ENCODE measurements at places on chromosomes 1 and 21.

GRCh38 chr1:151293093-151293492 is 11.0 kb downstream of the ZNF687 start:
- DNase-seq = no peak

GRCh38 chr1:242426271-242426905 is 98.1 kb downstream of the PLD5 start:
- no peak for DNase-seq

DNA sequence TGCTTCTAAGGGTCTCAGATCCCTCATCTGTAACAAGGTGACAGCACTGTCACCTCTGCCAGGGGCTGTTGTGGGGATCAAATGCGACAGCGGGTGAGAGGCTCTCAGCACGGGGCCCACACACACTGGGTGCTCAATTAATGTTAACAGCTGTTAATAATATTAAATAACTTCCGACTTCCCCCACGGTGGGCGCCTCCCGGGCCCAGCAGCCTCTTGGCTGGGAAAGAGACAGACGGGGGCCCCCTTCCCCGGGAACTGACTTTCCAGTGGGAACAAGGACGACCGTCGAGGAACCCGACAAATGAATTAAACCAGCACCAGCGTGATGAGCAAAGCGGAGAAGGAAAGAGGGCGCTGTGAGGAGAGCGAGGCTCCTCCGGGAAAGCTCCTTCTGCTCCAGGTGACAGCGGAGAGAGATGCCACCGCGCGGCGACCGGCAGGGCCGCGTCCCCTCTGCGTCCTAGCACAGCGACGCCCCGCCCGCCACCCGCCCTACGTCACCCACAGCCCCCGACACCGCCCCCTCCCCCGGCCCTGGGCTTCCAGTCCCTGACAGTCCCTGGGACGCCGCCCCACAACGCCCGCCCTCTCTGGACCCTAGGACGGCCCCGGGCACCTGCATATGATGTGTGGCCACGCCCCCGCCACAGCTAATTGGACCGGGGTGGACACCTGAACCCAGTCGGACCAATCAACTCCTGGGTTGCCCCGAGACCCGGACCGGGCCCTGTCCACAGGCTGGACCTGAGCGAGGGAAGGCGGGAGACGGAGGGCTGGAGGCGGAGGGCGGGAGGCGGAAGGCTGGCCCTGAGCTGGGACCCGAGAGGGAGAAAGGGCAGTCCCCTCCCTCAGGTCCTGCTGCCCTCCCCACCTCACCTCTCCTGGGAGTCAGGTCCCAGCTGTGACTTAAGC is 38.2 kb downstream of the MATN1 start:
- peak; percentile 15 for DNase-seq

DNA sequence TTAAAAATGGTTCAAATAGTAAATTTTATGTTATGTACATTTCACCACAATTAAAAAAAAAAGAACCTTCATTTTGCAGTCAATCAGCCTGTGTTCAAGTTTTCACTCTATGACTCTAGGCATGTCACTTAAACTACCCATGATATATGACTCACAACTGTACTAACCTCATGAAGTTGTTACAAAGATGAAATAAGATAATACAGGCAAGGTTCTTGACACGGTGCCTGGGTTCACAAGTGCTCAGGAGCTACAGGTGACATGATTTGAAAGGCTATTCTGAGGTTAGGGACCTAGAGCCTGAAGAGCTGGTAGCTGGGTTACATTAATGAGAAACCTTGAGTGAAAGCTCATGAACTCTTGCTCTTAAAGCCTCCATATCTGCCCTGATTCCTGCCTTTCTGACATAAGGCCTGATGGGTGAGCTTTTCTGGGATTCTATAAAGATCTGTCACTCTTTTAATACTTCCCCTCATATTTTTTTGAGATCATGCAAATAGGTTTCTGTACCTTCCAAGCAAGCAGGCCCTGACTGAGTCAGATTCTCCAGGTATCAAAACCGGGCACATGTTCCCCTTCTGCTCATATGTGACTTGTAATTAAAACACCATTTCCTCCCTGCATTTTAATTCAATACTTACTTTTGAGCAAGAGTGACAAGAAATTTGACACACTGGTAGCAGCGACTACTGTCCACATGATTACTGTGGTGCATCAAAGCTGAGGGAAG is 34.0 kb downstream of the PCSK9 start:
- DNase-seq = no peak

DNA sequence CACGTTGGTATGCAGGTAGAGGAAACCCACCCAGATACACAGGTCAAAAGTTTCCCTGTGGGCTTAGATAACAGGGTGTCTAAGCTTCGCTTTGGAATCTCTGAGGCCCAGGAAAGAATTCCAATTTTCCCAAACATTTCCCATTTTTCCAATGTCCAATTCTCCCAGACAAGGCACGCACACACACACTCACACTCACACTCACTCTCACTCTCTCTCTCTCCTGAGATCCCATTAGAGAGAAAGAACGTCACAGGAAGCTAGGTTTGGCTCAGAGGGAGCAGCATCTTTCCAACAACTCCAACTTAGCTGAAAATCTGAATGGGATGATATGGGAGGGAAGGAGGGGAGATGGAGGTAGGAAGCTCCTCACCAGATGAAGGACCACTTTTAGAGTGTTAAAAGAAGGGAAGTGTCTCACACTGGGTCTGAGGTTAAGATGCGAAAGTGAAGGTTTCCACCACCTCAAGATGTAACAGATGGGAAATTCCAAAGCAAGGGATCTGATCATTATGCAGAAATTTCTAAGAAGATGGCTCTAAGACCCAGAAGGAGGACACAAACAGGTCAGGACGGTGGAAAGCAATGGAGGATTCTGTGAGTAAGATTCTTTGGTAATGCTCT is 63.5 kb downstream of the GNG12 start:
- no peak for DNase-seq

GRCh38 chr1:51897699-51898031 is 19.1 kb upstream of the NRDC start:
- no peak for DNase-seq

- DNase-seq = no peak
Measured at GRCh38 chr1:247680171-247680570, 632 bp upstream of the OR13G1 start.

DNA sequence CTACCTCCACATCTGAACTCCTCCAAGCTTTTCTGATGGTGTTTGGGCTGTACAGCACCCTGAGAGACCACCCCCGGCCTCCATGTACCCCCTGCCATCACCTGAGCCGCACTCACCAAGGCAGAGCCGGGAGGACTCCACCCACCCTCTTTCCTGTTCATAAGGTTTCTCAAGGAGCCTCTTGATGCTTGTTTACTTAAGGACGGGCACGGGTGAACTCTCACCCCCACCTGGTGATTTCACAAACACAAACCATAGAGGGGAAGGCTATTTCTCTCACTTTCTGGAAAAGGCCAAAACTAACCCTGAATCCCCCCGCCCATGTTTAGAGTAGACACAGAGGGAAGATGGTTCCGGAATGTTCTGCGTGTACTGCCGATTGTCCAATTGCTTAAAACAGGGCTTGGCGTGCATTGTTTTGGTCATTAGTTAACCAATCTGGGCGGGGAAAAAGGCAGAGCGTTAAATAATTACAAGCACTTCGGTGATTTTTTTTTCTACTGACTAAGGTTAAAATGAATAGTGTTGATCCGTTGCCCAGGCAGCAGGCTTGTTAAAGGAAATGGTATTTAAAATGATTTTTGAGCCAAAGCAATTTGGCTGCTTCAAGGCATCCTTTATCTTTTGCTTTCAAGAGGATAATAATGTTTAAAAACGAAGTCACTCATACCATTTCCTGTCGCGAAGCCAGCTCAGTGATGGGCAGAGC is 279.8 kb upstream of the VAMP3 start:
- no peak for DNase-seq

DNA sequence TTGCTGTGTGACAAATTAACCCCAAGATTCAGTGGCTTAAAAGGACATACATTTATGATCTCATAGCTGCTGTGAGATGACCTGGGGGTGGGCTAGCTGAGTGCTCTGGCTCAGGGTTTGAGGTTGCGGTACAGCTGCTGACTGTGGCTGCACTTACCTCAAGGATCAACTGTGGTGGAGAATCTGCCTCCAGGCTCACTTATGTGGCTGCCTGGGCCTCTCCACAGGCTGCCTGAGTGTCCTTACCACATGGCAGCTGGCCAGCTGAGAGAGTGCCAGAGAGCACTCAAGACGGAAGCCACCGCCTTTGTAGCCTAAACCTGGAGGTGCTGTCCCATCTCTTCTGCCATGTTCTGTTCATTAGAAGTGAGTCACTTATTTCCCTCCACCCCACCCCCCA is 5.7 kb downstream of the LRRC71 start:
- DNase-seq = peak; percentile 80

- no peak for DNase-seq
Measured at GRCh38 chr1:163241746-163242145, 39.0 kb upstream of the RGS5 start.

DNA sequence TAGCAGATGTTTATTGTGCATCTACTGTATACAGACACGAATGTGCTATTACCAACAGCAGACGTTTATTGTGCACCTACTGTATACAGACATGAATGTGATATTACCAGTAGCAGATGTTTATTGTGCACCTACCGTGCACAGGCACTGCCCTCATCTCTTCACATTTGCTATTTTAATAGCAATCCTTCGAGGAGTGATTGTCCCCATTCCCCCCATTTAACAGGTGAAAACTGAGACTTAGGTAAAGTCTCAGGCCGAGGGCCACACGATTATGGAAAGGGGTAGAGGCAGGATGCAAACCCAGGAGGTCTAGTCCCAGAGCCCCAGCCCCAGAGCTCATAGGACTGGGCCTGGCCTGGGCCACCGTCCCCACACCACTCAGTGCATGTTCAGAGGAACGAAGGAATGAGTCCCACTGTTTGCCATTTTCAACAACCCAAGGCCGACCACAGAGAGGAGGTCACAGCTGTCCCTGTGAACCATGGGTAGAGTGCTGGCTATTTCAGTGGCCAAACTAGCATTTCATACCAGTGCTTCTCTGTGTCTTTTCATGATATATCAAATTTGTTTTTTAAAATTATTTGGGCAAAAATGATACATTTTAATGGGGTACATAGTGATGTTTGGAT is 114.4 kb upstream of the TMEM51 start:
- no peak for DNase-seq

- peak; percentile 49 for DNase-seq
Measured at GRCh38 chr1:26959722-26960624, at the start of gene KDF1. TSS of gene KDF1 (minus strand) at chr1:26960468. CDS start at chr1:26952380, 8,088 bp downstream.

- DNase-seq = no peak
Measured at GRCh38 chr1:3669971-3670431, 17.7 kb downstream of the TP73 start.

DNA sequence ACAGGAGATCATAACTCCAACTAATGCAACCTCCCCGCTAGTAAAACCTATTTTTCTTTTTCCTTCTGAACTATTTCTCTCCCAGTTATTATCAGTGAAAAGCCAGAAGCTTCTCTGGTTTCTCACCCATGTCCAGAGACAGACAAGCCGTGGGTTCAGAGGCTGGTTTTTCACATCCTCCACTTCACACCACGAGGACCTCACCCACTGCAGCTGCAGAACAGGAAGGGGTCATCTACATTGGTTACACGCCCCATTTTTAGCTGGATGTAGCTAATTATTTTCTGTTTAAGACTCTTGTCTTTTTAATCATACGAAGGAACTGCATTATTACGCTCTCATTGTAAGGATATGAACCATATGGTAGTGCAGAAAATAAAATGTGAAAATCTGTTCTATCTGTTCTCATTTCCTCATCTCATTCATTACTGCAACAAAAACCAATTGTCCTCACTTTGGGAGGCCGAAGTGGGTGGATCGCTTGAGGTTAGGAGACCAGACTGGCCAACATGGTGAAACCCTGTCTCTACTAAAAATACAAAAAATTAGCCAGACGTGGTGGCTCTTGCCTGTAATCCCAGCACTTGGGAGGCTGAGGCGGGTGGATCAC is 39.1 kb upstream of the CLDN14 start:
- DNase-seq = no peak

- no peak for DNase-seq
Measured at GRCh38 chr1:56333461-56333860, 245.9 kb downstream of the PLPP3 start.

DNA sequence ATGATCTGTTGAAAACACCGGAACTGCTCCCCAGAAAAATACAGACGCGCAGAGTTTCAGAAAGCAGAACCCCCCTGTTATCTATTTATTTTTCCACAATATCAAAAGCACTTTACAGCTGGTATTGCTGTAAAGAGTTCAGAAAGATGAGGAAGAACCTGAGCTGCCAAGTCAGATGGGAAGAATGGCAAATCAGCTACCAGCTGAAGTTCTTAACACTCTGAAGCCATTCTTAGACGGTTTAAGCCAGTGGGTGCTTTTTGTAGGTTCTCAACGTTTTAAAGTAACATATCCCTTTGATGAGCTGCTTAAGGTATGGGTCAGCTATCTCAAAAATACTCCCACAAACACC is 714 bp upstream of the AKIRIN1 start:
- DNase-seq = no peak

DNA sequence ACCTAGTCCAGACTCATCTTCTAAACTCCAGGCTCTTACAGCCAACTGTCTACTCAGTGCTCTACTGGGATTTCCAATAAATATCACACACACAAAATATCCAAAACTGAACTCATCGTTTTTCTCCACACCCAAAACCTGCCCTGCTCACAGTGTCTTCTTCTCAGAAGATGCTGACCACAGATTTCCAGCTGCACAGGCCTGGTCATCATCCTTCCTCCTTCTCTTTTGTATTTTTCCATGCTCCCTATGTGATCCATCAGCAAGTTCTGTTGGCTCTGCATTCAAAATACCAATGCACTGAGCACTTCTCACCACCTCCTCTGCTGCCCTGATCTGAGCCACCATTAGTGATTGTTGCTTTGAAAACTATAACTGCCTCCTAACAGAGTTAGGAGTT is 159.5 kb upstream of the KAZN start:
- no peak for DNase-seq

DNA sequence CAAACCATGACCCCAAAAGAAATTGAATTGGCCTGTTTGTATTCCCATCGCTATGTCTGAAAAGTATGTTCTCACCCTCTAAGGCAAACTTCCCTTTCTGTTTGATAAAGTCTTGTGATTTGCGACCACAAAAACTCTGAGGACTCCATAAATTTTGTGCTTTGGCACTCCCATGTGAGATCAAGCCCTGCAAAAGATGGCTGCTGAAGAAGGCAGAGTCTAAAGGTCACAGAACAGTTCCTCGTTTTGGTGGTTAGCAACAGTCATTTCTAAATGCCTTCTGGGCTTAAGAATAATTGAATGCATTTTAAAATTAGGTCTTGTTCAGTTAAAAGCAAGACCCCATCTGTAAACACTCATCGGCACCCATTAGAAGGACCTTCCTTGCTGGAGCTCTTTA is 441.6 kb downstream of the OMA1 start:
- DNase-seq = no peak

- no peak for DNase-seq
Measured at GRCh38 chr1:156745881-156746280, 5.0 kb upstream of the MRPL24 start.

DNA sequence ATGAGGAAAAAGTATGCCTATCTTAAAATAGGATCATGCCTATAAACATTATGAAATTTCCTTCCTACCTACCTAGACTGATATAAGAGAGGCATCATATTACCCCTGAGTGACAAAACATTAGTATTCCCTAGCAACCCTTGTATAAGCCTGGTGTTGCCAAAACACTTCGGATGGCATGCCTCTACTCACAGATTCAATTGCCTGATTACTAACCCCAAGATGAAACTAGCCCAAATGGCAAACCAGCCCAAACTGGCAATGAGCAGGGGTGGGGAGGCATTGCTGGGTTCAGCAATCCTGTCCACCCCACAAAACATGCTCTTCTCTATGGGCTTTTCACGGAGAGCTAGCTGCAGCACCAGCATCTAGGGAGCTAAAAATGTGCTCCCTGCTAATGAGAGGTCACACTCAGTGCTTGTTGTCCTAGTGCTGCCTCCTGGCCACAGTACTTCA is 13.9 kb downstream of the PALMD start:
- no peak for DNase-seq

- DNase-seq = no peak
Measured at GRCh38 chr1:57874418-57874877, 450.6 kb upstream of the DAB1 start.
